ENCODE measurements at places on chromosomes 12 and 14.

GRCh38 chr14:81366214-81366613 lies 33.9 kb downstream of the STON2 start:
- peak; percentile 25 for DNase-seq

- no peak for DNase-seq
These were observed 34.0 kb downstream of the TUNAR start for GRCh38 chr14:95910628-95911027.

- no peak for DNase-seq
These were observed 17.4 kb downstream of the PRKAB1 start for GRCh38 chr12:119685375-119685774.

DNA sequence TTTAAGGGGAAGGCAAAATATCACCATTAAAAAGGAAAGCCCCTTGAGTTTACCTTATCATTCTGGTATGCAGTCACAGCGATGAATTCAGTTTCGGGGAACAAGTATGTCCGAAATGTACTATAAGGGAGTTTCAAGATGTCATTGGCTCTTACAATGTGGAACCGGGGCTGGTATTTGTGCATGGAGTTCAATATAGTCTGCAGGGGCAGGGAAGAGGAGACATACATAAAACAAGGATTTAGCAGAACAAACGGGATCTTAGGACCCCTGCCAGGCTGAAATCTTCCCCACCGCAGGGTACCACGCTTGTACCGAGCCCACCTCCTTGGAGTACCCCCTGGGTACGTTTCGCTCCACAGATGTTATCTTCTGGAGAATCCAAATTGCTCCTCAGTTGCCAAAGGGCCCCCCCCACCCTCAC lies 4.5 kb downstream of the TBX3 start:
- DNase-seq: no peak

DNA sequence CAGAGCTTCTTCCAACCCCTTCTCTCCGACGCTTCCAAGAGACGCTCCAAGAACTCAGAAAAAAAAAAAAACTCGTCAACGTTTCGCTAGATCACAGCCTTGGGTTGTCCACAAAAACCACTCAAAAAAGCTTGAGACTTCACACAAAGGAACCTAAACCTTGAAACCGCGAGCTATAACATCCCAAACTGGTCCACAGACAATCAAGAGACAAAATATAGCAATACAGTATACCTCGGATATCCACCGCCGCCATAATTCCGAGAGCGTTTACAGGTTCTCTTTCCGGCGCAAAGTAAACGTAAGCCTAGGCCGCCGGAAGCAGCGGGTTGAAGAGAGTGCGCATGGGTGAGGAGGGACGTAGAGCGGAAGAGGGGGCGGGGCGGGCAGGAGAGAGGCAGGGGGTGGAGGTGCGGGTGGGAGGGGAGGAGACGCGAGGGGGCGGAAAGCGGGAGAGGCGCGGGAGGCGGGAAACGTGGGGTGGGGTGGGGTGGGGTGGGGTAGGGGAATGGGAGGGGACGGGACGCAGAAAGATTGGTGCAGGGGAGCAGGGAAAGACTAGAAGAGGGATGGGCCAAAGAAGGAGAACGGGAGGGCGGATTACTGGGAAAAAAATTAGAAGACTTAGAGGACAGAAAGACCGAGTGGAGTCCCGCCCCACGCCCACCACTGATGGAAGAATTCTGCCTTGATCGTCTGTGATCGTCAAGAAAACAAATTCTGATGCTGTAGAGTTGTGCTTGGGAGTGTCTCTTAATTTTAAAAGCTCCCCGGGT lies at the start of gene MED6:
Gene MED6, minus strand, starts transcription at position 274 of the 776 bp plus-strand sequence. Its CDS starts 18 bp downstream, at position 256.
- DNase-seq: peak; percentile 92

DNA sequence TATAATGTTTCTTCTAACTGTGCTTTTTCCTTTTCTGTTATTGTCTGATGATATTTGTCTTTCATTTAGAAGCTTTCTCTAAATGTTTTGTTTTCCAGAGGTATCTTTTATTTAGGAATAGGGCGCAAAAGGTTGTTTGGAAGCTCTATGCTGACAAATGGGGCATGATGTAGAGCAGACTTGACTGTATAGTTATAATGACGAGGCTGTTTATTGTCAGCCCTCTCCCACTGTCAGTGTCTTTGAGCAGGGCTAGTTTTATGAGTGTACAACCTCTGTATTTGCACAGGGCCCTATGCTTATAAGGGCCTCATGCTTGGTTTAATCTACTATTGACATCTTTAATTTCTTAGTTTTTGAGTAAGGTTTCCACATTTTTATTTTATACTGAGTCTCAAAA lies 158.9 kb downstream of the CCDC91 start:
- no peak for DNase-seq

- DNase-seq: no peak
These were observed 97.8 kb downstream of the VRK1 start for GRCh38 chr14:96894966-96895365.

GRCh38 chr12:100166232-100166631 lies 23.6 kb upstream of the BLTP3B start:
- DNase-seq: no peak

- no peak for DNase-seq
These were observed 17.7 kb downstream of the DNAL1 start for GRCh38 chr14:73662487-73662943.

GRCh38 chr14:20093442-20093841 lies 17.1 kb upstream of the OR4K17 start:
- no peak for DNase-seq

DNA sequence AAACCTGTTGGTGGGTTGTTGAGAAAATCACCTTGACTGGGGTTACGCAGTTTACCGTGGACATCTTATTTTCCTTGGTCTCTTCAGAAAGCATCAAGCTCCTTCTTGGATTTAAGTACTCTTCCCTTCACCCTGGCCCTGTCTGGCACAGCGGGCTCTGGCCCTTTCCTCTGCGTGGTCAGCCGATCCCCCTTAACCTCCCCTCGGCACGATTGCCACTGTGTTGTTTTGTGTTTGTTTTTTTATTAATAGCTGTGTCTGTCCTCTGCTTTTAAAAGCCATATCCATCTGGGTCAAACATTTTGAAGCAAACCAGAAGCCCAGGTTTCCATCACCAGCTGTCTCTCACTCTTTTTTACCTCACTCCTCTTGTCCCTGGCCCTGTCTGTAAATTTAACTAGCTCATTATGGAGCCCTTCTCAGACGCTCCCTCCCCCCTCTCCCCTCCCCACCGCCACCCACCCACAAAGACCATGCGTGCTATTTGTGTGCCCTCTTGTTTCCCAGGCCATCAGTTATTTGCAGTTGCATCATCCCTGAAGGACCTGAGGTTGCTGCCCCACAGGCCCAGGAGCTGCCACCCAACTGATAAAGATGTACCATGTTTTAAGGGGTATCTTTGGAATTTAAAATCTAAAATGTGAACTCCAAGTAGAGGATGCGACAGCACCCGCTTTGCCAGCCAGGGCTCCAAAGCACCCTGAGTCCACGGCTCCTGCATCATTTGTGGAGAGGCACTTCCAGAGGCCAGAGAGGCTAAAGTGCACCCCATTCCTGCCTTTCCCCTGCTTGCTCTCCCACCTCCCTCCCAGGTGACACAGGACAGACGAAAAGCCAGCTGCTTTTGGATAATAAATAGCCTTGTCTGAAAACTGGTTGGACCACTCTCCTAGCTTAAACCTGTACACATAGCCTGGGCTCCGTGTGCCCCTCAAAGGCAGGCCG lies 3.9 kb downstream of the BCL11B start:
- DNase-seq: no peak

Measured in anterior cingulate cortex (tissue), 58 donors.